ENCODE measurements at places on chromosomes 5 and 9.

- no peak for DNase-seq
Observed at GRCh38 chr5:176736931-176737745, 73.2 kb upstream of the UNC5A start.

- DNase-seq = no peak
Observed at GRCh38 chr5:109394806-109395205, 15.0 kb downstream of the PJA2 start.

DNA sequence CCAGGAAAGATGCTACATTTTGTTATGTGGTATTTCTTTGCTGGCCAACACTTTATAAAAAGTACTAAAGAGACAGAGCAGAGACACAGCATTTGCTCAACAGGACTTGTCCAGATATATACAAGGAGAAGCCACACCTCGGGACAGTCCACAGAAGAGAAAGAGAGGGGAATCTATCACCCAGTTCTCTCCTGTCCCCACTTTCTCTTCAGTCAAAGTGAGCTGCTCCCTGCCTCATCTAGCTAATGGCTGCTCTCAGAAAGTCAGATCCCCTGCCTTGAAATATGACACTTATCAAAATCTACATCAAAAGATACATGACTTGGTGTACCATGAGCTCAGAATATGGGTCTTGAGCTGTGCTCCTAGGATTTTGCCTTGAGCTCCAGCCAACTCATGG, 86.7 kb upstream of the SPDL1 start:
- DNase-seq = no peak

- DNase-seq = no peak
Observed at GRCh38 chr9:78009186-78009585, 22.4 kb downstream of the GNAQ start.

DNA sequence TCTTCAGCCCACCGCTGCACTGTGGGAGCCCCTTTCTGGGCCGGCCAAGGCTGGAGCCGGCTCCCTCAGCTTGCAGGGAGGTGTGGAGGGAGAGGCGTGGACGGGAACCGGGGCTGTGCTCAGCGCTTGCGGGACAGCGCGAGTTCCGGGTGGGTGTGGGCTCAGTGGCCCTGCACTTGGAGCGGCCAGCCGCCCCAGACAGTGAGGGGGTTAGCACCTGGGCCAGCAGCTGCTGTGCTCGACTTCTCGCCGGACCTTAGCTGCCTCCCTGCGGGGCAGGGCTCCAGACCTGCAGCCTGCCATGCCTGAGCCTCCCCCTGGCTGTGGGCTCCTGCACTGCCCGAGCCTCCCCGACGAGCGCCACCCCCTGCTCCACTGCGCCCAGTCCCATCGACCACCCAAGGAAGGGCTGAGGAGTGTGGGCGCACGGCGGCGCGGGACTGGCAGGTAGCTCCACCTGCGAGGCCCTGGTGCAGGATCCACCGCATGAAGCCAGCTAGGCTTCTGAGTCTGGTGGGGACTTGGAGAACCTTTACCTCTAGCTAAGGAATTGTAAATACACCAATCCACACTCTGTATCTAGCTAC, 92.9 kb upstream of the MAST4 start:
- DNase-seq = no peak

GRCh38 chr5:171680485-171680884, 105.1 kb upstream of the SMIM23 start:
- no peak for DNase-seq

Measured in H54 (cell line).